IMR-90 (cell line): ENCODE measurements at places on chromosomes 2 and 18. TPM values are rescaled to one million over a fixed set of nuclear protein-coding genes. Genes with fewer than 3 reads are reported as not detected.

DNA sequence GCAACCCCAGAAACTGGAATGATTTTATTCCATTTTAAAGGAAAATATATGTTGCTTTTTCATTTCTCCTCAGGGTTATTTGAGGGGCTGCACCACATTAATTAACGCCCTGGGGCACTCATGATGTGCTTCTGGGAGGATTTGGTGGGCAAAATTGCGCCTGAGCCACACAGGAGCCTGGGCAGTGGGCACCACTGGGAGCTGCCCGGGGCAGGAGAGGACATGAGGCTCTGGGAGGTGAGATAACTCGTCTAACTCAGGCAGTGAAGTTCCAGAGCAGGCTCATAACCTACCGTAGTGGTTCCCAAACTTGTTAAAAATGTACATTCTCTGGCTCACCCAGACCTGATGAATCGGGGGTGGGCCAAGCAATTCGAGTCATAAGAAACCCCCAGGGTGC lies 68.3 kb downstream of the EDAR start:
- no peak for DNase-seq

DNA sequence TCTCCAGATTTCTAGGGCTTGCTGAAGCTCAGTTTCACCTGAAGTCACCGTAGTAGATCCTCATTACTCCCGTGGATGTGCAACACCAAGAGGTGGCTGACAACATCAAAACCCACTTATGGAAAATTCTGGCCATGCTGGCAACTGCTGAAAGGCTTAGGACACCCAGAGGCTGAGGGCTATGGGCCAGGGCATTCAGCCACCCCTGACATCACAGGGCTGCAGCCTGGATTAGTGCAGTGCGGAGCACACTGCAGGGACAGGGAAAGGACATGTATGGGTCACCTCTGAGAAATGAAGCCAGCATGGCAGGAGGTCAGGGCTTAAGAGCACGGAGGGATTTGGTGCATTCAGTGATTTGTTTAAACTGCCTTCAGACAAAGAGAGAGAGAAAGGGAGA lies 300.6 kb downstream of the TDRD15 start:
- no peak for DNase-seq

DNA sequence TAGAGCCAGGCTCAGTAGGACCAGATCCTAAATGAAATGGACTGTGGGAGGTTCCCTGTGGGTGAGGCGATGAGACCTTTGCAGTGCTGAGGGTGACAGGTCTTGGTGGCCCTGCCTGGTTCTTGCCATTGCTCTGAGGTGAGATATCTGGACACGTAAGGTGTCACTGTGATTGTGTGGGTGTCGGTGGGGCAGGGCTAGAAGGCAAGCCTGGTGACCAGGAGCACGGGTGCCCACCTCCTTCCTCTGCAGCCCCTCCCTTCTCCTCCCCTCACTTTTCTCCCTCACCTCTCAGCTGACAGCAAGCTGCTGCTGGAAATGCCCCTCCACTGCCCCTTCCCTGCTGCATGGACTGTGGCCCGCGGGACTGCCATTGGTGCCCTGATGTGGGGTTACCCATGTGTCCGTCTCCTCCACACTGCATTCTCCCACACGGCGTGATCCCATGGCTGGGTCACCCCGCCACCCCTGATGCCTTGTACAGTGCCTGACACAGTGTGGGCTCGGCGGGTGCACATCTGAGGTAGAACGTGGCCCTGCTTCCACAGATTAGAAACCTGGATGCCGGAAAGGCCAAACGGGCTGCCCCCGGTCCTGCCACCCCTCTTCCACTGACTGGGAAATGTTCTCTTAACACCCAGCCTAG lies 55.6 kb upstream of the FOSL2 start:
- no peak for DNase-seq

GRCh38 chr18:9709304-9709877 lies 1.3 kb downstream of the RAB31 start:
- DNase-seq = no peak

- DNase-seq = no peak
Measured at GRCh38 chr2:73176205-73176880, 26.0 kb upstream of the NOTO start.

DNA sequence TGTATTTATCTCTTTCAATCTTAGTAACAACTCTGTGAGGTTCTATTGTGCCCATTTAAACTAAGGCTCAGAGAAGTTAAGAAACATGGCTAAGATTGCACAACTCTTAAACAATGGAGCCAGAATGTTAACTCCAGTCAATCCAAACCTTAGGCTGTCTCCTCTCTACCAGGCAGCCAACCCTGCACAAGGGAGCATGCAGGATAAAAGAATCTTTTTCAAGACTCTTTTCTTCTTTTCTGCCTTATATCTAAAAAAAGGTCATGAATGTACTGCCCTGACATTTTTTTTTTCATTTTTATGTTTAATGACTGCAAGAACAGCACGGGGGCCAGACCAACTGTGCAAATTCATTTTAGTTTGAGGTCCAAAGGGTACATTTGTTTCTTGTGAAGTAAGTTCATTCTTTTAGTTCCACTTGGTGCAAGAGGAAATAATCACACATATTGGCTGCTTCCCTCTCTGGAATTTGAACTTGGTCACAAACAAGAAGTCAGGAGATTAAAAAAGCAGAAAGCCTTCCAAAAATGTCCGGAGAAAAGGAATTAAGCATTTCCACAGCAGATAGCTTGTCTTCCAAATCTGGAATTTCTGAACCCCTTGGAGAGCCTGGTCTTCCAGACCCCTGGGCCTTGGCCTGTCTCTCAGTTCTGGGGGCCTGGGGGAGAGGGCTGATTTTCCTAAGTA lies 96.0 kb upstream of the RIOK3 start:
- peak; percentile 55 for DNase-seq

DNA sequence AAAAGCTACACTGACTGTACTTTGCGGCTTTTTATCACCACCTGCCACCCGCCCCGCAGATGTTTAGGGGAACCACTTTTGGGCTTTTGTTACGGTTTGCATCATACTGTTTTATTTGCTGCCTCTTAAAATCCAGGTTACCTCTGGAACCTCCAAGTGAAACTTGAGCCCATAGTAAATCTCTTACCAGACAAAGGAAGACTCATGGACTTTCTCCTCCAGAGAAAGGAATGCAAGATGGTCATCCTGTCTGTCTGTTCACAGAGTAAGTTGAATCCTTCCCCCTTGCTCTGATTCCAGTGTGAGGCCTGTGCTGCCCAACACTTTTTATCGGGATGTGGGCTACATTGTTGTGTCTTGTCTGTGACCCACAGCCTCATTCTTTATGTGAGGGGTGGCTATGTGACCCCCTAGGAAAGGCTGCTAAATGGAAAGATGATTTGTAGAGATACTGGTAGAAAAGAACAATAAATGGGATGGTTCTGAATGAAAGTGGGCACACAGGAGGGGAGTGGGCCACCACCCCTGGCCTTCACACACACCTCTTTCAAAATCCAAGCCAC lies 23.3 kb downstream of the RMC1 start:
- DNase-seq = no peak

DNA sequence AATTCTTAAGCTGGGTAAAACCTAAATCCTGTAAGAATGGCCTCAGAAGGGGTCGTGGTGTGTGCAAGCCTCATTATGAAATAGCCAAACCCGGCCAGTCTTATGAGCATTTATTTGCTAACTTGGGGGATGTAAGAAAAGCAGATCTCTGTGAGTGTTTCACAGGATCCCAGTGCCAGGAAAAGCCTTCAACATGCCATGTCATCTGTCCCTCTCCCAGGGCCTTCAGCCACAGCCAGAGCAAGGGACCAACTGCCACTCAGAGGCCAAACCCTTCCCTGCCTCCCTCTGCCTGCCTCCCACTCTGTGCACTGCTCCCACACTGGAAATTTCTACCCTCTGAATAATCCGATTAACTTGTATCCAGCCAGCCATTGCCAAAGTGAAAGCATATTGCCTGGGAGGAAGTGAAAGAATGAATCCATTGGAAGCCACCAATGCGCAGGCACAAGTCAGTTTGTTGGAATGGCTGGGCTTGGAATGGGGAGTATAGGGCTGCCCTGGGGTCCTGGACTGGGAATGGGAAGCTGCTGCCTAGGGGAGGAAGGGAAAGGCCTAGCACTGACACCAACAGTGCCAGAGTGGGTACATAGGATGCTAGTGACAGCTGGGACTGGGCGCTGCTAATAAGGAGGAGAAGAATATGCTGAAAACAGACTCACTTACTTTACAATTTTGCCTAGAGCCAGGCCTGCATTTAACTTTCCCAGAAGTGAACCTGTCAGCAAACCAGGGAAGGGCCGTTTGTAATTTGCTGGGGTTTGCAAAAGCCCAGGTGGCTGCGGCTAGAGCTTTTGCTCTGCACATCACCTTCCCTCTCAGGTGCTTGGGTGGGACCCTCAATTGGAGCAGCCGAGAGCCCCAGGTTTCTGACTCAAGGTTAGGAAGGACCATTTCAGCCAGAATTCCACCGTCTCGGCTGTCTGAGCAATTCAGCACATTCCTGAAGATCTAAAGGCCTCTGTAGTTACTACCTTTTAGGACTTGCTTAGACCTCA lies 146.6 kb upstream of the NCK2 start:
- DNase-seq = no peak

DNA sequence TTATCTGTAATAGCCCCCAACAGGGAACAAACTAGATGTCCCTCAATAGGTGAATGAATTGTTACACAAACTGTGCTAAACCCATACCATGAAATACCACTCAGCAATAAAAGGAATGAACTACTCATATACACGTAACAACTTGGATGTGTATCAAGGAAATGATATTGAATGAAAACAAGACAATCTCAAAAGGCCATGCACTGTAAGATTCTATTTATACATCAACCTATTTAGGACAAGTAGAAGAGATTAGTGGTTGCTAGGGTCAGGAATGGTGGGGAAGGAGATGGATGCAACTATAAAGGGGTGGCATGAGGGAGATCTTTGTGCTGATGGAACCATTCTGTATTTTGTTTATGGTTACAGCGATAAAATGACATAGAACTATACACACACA lies 47.1 kb downstream of the KANSL3 start:
- peak; percentile 15 for DNase-seq

DNA sequence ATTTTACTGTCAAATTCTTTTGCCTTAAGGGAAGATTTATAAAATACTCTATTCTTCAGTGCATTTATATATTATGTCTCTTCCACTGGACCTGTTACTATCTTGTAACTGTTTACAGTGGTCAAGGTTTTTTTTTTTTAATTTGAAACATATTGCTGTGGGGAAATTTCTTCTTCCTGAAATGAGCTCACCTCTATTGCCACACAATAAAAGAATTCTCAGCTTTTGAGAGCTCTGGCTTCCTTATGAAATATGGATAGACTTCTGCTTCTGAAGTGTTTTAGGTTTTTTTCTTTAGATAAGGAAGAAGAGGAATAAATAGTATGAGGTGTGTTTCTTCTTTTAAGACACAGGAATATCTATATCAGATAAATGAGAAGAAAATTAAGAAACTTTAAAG lies 7.7 kb downstream of the VRK2 start:
- DNase-seq = peak; percentile 47

DNA sequence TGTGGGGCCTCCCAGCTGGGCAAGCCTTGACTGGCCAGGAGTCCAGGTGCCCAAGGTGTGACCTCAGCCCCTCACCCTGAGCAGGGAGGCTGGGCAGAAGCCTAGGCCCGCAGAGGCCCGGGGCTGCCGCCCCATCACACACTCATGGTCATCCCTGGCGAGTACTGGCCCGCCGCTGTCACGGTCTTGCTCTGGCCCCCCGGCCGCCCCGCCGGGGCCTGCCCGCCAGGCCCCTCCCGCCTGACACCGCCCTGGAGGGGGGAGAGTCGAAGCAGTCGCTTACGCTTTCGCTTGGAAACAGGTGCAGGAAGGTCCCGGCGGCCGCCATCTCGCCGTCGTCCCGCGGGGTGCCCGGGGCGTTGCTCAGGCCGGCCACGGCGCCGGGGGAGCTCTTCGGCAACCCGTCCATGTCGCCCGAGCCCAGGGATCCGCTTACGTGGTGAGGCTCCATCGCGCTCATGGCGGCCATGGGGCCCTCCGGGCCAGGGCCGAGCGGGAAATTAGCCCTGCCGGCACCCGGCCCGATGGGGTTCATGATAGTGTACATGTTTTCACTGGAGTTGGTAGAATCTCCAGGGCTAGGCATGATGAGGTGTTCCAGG lies 26.6 kb upstream of the ANKRD62 start:
- no peak for DNase-seq

DNA sequence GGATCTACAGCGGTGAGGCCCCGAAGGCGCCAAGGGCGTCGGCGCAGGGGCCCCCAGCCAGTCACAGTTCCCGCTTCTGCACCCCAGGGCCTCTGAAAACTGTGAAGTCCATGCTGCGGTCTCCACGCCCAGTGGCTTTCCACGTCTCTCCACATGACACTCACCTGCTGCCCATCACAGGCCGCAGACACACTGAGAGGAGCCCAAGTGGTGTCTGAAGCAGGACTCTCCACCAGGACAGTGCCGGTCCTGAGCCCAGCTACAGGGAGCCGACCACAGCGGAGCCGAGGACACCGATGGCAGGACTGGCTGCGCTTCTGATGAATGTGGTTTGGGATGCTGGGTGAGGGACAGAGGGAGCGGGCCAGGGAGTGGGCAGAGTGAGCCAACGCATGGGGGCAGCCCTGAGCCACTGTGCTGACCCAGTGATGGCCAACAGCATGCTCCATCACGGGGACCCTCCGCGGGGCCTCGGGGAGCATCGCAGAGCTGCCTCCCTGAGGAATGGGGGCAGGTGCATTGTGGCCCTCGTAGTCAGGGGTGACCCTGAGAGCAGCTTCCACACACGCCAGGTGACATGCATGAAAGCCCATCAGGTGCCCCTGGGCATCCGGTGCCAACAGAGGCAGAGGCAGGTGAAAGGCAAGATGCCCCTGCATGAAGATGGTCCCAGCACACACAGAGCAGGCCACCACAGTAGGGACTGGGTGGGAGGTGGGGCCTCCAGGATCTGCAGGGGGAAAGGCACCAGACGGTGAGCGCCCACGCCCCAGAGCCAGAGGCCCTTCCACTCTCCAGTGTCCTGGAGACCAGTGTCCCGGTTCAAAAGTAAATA lies 116.6 kb downstream of the HDAC4 start:
- DNase-seq = no peak

CTLA4 gene
- not detected in 2 replicates for total RNA-seq

TEX44 gene
- total RNA-seq = not detected in 2 replicates

ZNF385B gene
- total RNA-seq = under 0.01 TPM in 1 of 2 replicates, not detected in the other

LONRF2 gene
- 0.54 and 0.83 TPM in 2 replicates for total RNA-seq

CNGA3 gene
- total RNA-seq = under 0.01 TPM in 1 of 2 replicates, not detected in the other

GCKR gene
- total RNA-seq = under 0.01 TPM in 1 of 2 replicates, not detected in the other

GPBAR1 gene
- total RNA-seq = under 0.01 TPM in 1 of 2 replicates, not detected in the other

SP140 gene
- 1.1 and 1.4 TPM in 2 replicates for total RNA-seq

RGPD6 gene
- total RNA-seq = 10.6 and 23.3 TPM in 2 replicates

SKA1 gene
- total RNA-seq = 5.9 and 13.9 TPM in 2 replicates

SCN7A gene
- total RNA-seq = 0.90 and 1.7 TPM in 2 replicates
